ENCODE measurements at places on chromosomes 11 and 22.

DNA sequence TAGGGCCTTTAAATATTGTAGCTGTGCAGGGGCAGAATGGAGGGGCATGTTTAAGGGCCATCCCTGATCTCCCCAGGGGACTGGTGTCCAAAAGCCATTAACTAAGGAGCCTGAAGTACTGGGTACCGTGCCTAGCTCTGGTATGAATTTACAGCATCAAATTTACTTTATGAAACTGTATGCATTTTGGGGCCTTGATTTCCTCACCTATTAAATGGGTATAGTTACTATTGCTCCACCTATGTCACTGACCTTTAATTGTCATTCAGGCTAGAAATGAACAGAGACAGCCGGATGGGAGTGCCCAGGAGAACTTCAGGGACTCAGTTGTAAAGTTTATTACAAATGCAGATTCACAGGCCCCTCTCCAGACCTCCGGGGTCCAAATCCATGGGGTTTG lies 11.8 kb upstream of the TP53I11 start:
- no peak for DNase-seq

- peak; percentile 22 for DNase-seq
Observed at GRCh38 chr22:35894937-35895708, 133.5 kb downstream of the RBFOX2 start.

DNA sequence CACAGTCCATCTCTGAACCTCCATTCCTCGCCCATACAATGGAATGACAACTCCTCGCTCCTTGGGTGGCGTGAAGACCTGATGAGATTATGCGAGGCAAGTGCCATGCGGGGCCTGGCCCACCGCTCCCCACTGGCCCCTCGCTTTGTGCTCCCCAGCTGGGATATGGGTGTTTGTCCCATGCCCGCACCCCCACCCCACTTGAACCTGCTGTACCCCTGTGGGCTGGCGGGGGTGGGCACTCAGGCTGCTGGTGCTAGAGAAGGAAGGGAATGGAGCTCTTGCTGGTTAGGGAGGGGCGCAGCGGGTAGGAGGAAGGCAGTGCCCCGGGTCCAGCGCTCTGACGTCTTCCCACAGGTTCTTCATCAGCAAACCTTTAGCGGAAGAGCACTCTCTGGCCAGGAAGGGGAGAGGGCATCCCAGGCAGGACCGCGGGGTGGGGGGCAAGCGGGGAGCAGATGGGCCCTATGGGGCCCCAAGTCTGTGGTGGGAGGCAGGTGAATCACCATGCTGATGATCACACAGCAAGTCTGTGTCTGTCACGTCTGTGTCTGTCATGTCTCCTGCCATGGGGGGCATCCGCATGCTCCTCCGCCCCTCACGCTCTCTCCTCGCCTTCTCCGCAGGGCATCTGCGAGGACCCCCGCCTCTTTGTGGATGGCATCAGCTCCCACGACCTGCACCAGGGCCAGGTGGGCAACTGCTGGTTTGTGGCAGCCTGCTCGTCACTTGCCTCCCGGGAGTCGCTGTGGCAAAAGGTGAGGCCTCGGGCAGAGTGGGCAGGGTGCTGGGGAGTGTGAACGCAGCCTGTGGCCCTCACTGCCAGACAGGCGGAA lies 9.4 kb upstream of the OMP start:
- no peak for DNase-seq

- no peak for DNase-seq
Observed at GRCh38 chr11:125211948-125212340, 47.4 kb downstream of the PKNOX2 start.

- no peak for DNase-seq
Observed at GRCh38 chr22:30129636-30130035, 49.4 kb downstream of the HORMAD2 start.

GRCh38 chr11:75523811-75524664 lies 1.7 kb downstream of the GDPD5 start:
- DNase-seq: no peak

DNA sequence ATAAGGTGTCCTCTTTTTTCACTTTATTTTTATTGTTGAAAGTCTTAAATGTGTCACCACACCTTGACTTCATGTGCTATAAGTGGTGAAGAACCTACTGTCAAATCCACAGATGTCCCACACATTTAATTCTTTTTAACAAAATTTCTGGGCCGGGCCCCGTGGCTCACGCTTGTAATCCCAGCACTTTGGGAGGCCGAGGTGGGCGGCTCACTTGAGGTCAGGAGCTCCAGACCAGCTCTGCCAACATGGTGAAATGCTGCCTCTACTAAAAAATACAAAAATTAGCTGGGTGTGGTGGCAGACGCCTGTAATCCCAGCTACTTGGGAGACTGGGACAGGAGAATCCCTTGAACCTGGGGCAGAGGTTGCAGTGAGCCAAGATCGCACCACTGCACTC lies 3.0 kb downstream of the CBL start:
- DNase-seq: no peak

DNA sequence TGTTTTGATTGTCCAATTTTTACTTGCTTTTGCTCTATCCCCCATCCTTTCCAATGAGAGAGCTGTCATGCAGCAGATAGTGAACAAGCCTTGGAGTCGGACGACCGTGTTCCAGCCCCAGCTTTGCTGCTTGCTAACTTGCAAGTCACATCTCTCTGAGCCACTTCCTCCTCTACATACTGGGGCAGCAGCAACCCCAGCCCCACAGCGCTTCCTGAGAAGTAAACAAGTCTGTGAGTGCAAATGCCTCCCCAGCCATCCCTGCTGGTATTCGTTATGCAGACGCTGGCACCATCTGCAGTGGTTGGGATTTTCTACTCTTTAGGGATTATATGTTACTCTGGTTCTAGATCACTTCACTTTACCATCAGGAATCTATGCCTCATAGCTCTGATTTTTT lies 35.0 kb downstream of the TPBGL start:
- DNase-seq: no peak

- no peak for DNase-seq
Observed at GRCh38 chr11:103487113-103487512, 377.9 kb downstream of the DYNC2H1 start.

Data from T1000 (cell line).